ENCODE measurements at places on chromosomes 5 and 9. TPM values are rescaled to one million over a fixed set of nuclear protein-coding genes. Genes with fewer than 3 reads are reported as not detected.

GRCh38 chr5:129387944-129388343, 72.2 kb upstream of the ADAMTS19 start:
- no peak for DNase-seq

DNA sequence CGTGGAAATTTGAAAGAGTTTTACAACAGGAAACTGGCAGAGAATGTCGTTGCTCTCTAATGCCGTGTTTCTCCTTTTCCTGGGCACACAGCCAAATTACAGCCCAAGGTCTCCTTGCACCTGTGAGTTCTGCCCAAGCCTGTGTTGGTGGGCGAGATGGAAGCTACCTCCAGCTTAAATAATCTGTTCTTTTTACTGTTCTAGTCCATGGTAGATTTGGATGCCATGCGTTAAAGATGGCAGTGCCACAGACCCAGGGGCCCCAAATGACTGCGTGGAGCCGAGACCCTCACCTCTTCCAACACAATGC, 92.6 kb upstream of the IRX4 start:
- DNase-seq: no peak

The RABEPK gene
- 12.3 TPM for total RNA-seq

The TNFSF15 gene
- 1.2 TPM for total RNA-seq

The ZNF618 gene
- 0.75 TPM for total RNA-seq

- DNase-seq: no peak
These were observed 29.3 kb upstream of the RFK start for GRCh38 chr9:76423216-76424177.

GRCh38 chr9:137302118-137302448, at the start of gene NRARP:
TSS of gene NRARP (minus strand) at chr9:137302271. CDS start at chr9:137301928, 343 bp downstream.
- DNase-seq: peak; percentile 97

DNA sequence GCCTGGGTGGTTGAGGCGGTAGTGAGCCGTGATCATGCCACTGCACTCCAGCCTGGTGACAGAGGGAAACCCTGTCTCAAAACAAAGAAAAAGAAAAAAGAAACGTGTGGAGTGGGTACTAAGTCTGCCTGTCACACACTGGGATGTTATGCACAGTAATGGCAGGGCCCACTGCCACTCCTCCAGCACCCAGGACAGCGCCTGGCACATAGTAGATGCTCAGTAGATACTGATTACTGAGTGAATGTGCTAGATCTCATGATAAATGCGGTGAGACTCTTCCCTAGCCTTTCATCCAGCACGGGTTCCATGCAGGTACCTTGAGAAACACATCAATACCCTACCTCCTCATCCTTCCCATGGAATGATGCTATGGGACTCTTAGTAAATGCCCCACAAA, 87.4 kb upstream of the HSPA9 start:
- DNase-seq: peak; percentile 52

The ARID3C gene
- total RNA-seq: not detected

The INSL4 gene
- not detected for total RNA-seq

DNA sequence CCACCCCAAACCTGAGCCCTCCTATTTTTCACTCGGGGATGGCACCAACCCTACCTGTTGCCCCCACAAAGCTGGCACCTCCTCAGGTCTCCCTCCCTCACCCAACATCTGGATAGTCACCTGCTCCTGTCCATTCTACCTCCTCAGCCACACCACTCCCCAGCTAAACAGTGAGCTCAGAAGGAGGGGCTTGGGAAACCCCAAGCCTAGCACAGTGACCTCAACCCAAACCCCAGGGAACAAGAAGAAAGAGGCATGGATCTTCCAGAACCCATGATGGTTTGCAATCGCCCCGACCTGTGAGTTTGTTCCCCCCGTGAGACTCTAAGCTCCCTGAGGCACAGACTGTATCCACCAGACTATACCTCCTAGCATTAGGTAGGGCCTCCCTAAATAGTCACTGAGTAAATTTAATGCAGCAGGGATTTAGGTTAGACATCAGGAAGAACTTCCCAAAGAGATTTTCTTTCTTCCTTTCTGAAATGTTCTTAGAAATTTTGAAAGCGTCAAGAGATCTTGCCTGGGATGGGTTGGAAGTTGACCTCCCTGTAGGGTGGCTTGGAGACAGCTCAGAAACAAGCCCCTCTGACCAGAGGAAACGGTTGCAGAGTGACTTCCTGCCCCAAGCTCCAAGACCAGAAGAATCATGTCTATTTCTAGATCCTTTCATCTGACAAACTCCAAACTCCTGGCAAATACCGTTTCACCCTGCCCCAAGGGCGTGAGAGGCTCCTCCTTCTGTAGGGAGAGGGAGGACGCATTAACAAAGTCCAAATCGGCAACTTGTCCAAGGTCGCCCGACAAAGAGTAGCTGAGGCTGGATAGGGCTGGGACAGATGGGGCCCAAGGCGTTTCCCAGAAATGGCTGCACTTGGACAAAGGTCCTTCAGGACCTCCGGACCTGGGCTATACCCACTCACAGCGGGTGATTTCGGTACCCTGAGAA, 4.1 kb downstream of the FIBCD1 start:
- DNase-seq: no peak

The IFNA2 gene
- total RNA-seq: not detected

- no peak for DNase-seq
These were observed 125.3 kb downstream of the TRIM32 start for GRCh38 chr9:116812231-116813030.

DNA sequence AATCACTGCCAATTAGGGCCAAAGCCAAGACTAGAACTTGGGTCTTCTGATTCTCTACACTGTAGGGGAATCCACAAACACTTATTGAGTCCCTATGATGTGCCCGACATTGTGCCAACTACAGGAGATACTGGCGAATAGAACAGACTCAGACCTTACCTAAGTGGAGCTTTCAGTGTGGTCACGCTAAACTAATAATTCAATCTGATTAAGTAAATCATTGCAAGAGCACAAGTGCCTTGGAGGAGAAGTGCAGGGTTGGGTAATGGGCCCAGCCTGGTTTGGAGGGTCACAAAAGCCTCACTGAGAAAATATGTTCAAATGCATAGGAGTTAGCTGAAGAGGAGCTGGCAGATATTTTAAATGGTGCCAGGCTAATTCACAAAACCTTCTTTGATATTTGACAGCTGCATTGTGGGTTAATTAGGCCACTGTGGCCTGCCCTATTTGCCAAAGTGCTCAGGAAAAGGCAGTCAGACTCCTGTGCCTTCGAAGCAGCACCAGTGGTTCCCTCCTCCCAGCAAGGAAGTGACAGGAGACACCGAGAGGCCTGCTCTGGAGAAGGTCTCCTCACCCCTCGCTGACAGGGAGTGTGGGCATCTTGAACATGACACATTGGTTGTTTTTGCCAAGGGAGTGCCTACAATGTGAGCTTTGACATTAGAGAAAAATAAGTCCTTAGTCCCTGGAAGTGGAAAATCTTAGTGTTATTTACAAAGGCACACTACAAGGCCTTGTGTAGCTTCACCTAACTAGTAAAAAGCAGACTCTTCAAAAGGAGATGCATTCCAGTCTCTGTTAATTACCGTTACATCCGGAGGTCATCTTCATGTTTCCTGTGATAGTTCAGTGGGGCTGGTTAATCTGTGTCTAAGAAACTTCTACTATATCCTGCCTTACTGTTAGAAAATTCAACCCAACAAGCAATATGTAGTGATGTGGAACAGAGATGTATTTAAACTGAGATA, 24.1 kb upstream of the TRAF1 start:
- DNase-seq: no peak

- DNase-seq: no peak
These were observed 32.1 kb upstream of the PDCL start for GRCh38 chr9:122860319-122861142.

The FOXD4L6 gene
- 0.28 TPM for total RNA-seq

The ELAVL2 gene
- total RNA-seq: not detected

- DNase-seq: no peak
These were observed 78.4 kb upstream of the ITGA1 start for GRCh38 chr5:52709167-52709925.

The TNFSF8 gene
- 56.4 TPM for total RNA-seq

The SOHLH1 gene
- not detected for total RNA-seq

The VLDLR gene
- 7.2 TPM for total RNA-seq

The ESM1 gene
- 0.42 TPM for total RNA-seq

DNA sequence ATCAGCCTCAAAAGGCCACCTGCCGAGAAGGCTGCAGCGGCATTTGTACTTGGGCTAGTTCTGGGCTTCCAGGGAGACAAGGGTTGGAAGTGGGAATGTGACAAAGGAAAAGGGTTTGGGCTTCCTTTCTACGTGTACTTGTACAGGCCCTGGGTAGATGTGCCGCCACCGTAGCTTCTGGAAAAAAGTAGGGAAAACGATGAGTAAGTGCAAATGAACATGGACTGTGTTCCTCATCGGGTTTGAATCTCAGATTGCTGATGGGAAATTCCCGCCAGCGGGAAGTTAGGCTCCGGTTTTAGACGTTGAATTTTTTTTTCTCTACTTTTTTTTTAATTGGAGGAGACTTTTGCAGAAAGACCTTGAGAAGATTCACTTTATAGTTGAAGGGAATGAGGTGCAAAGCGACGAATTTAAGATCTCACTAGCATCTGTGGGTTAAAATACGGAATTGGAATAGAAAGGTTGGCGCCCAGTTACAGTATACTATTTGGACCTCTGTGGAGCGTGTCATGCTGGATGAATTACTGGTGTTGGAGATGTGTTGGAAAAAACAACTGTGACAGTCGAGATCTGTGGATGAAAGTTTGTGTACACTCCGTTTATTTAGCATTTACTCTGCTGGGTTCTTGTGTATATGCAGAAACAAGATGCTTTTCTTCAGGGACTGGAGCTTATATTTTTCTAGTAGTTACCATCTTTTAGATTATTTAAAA, 1.2 kb downstream of the G3BP1 start:
- DNase-seq: no peak

- DNase-seq: no peak
These were observed 64.6 kb upstream of the HAND1 start for GRCh38 chr5:154542581-154542980.

GRCh38 chr9:96038271-96038670, 162.8 kb downstream of the ERCC6L2 start:
- peak; percentile 20 for DNase-seq

The CDKN2B gene
- 2.1 TPM for total RNA-seq

DNA sequence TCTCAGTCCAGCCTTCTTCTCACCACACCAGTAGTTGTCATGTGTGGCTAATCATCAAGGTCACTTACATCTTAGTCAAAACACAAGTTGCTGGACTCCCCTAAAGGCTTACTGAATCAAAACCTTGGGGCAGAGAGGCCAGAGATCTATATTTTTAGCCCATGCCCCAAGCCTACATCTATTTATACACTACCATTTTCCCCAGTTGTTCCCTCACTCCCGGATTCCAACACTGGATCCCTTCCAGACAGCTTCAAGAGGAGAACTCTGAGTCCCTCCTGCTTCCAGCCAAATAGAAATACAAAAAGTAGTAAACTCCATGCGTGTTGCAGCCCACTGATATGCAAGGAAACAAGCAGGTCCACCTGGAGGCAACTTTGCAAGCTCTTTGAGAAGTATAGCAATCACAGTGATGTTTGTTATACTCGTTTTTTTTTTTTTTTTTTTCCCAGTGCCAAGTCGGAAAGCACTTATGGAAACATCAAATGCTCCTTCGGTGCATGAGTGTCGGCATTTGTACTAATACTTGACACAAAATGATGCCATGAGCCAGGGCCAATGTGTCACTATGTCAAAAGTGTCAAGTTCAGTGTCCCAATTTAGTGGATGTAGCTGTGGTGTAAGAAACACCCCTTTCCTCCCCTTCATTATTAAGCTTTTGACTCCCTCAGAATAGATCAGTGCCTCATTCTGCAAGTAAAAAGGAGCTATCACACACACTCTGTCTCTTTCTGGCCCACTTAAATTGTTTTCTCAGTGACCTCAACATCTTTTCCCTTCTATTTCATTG, 594.2 kb upstream of the SGCD start:
- no peak for DNase-seq

DNA sequence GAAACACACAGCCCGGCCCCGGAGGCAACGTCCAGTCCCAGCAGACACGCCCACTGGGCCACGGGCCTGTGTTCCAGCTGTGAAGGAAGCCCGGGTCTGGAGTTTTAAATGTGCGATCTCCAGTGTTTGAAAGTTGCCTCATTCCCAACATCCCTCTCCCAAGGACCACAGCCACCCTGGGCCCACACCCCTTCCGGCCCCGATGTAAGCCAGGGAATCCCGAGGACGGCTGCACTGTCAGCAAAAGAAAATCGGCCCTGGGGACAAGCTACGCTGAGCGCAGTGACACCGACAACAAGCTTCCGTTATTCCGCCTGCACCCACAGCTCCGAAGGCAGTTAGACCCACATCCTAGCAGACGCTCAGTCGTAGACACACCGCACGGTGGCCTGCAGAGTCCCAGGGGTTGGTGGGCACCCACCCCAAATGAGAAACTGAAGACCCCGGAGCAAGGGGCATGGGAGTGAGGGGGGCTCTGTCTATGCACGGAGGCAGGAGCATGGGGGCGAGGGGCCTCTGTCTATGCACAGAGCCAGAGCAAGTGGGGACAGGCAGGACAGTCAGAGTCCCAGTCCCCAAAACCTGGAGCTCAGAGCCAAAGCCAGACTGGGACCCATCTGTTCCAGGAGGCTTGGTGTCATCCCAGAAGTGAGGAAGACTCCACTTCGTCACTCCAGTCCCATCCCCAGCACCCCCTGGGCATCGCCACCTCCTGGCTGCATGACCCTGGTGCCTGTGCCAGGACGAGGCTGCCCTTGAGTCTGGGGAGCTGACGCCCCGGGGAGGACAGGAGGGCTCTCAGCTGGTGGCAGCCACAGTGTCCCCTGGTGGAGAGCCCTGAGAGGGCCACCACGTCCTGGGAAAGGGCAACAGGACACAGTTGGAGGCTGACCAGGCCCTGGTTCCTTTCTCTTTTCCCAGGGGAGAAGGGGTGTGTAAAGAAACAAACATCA, 23.4 kb downstream of the GLT6D1 start:
- no peak for DNase-seq

The SLC34A3 gene
- total RNA-seq: not detected

DNA sequence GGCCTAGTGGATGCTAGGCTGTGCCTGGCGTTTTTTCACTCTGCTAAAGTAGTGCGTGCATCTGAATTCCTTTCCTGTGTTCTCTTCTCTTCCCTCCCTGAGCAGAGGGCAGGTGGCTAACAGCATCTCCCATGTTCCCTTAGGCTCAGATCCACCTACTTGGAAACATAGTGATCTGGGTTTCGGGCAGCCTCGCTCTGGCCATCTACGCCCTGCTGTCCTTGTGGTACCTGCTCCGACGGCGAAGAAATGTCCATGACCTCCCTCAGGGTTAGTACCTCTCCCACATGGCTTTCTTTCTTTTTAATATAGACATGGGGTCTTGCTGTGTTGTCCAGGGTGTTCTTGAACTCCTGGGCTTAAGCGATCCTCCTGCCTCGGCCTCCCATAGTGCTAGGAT, 9.9 kb downstream of the UCK1 start:
- DNase-seq: no peak

DNA sequence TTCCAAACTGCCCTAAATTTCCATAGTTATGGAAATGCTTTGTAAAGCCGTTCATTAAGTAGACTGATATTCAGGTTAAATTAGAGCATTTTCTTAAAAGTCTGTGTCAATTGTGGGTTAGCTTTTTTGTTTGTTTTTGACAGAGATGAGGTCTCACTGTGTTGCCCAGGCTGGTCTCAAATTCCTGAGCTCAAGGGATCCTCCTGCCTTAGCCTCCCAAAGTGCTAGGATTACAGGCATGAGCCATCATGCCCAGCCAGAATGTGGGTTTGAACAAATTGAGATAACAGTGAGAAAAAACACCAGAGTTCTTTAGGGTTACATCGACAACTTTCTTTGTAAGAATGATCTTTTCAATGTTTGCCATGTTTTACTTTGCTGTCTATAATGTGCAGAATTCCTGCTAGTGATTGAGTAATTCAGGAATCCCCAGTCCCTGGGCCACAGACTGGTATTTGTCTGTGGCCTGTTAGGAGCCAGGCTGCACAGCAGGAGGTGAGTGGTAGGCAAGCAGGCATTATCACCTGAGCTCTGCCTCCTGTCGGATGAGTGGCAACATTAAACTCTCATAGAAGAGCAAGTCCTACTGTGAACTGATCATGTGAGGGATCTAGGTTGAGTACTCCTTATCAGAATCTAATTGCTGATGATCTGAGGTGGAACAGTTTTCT, 80.5 kb downstream of the RAI14 start:
- DNase-seq: no peak

Data from activated naive CD8-positive, alpha-beta T cell treated with anti-CD3 and anti-CD28 coated beads, Interleukin-2, amount 10 ng/mL, durations not matched to agents 7 days and 5 days (primary cell).